ENCODE measurements at places on chromosomes 4 and X.

- DNase-seq, result peak; percentile 21
Observed at GRCh38 chrX:41558531-41558930, 111.4 kb downstream of the NYX start.

- DNase-seq, result no peak
Observed at GRCh38 chrX:148417934-148418333, 82.5 kb upstream of the AFF2 start.

DNA sequence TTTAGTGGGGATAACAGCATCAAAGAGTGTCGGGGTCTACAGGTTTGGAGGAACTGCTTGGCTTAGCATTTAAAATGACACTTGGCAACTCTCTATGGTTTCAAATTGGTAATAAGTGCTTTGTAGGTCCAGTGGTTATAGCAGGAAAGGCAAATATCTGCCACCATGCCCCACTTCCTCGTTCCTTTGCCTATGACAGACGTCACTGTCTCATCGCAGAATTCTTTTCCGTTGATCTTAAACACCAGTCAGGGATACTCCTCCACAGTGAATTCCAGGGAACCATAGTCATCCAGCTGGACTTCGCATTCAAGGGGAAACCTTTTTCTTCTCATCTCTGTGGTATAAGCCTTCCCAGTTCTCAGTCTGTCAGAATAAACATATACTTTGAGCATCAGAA is 319.1 kb downstream of the GPAT3 start:
- no peak for DNase-seq

DNA sequence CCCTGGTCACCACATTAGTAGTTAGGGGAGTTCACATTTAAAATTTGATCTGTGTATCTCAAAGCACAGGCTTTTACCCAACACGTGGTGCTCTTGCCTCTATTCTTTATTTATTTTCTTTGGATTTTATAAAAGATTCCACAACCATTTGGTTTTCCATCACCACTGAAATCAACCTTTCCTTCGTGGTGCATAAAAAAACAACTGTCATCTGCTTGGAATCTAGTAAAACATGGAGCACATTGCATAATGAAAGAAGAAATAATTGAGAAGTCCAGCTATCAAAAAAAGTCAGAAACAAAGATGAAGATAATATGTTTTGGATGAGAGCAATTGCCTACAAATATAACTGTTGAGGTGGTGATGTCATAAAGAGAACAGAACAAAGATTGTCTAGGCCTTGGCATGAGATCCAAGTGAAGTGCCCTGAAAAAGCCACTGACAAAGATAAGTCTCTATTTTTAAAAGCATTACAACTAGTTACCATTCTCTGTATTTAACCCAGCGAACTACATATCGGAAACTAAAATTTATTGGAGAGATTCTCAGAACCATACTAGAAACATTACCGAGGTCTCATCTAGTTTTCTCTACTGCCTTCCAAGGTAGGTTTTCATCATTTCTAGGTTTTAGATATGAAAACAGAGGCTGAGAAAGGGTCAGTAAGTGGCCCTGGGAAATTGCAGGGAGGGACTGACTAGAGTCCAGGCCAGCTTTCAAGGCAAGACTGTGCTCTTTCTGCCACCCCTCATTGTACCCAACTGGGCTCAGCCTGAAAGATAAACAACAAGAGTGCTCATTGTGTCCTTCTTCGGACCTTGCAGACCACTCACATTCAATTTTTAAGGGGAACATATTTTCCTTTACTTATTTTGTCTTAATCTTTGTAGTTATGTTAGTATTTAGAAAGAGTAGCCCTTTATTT is 127.3 kb downstream of the MAD2L1 start:
- no peak for DNase-seq

- no peak for DNase-seq
Observed at GRCh38 chr4:150123087-150123486, 44.8 kb downstream of the DCLK2 start.

DNA sequence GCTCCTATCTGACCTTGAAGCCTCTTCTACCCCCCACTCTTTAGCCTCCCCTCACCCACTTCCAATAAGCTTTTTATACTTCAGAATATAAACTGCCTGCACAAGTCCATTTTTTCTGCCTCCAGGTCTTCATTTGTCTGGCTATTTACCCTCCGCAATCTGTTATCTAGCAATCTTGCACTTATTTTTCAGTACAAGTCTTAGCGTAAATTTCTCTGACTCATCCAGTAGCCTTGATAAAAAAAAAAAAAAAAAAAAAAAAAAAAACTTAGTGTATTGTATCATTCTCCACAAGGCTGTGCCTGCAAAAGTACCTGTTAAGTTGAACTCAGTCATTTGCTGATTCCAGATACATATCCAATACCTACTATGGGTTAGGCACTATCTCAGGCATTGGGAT is 219.5 kb upstream of the DKK2 start:
- DNase-seq, result no peak

DNA sequence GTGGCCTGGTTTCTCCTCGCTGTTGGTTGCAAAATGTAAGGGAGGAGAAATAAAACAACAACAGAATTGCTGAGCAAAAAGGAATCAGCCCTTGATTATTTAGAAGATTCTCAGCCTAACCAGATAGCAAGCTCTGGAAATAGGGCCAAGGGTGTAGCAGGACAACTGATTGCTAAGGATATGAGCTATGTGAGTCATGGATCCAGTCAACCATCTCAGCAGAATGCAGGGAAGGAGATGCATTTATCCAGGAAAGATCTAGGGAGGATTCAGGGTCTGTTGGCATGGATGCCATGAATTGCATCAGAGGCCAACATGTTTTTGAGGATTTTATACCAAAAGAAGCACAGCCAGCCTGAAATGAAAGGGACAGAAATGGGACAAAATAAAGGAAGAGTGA is 2.2 kb upstream of the XAGE3 start:
- no peak for DNase-seq

GRCh38 chr4:102736636-102737549 is 23.9 kb downstream of the MANBA start:
- peak; percentile 8 for DNase-seq

GRCh38 chrX:154056770-154057241 is 37.1 kb upstream of the IRAK1 start:
- no peak for DNase-seq

GRCh38 chr4:51930557-51930956 is 87.6 kb downstream of the DCUN1D4 start:
- DNase-seq, result no peak

DNA sequence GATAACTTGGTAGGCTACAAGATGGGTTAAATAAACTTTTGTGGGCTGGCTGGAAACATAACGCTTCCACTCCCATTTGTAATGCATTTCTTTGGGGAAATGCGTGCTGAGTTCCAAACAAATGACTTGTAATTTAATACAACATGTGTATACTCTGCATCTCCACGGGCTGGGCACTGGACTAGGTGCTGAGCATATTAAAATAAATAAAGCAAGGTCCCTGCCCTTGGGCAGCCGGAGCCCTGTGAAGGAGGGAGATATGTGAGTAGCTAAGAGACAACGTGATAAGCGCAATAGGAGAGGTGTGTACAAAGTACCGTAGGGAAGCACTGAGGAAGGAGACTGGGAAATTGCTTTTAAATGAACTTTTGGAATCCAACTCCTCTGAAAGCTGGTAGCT is 147.2 kb upstream of the RBPJ start:
- DNase-seq, result peak; percentile 92

- DNase-seq, result no peak
Observed at GRCh38 chr4:78691334-78691754, 84.8 kb upstream of the BMP2K start.

- no peak for DNase-seq
Observed at GRCh38 chrX:107272431-107272921, 66.1 kb downstream of the DNAAF6 start.

GRCh38 chr4:147285751-147286150 is 195.1 kb upstream of the EDNRA start:
- no peak for DNase-seq

DNA sequence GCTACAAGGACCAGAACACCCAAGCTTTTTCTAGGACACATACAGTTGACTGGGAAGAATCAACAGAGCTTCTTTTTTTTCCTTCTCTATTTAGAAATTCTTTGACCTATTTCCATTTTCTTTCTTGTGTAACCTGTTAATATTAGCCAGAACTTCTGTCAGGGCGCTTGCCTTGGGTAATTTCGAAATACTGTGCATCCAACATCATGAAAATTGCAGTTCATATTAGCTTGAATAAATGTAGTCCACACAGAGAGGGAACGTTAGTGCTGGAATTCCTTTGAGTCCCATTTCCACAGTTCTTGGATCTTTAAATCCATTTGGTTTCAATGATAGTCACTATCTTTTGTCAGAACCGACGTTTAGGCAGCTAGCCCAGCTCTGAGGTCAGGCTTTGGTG is 141.8 kb downstream of the MXRA5 start:
- no peak for DNase-seq

DNA sequence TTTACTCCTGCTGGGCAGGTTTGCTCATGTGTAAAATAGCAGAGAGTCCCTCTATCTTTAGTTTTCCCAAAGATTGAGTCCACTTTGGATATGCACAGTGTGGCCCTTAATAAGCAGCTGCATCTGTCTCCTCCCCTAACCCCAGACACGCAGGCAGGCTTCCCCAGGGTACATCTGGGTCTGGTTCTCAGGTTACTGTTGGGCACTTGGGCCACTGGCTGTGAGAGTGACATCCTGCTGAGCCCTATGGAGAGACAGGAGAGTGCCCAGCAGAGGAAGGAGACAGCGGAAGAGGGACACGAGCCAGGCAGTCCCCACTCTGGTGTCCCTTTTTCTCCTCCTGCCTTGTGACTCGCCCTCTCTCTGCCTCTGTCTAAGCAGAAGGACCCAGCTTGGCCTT is 16.0 kb downstream of the XK start:
- DNase-seq, result peak; percentile 30

DNA sequence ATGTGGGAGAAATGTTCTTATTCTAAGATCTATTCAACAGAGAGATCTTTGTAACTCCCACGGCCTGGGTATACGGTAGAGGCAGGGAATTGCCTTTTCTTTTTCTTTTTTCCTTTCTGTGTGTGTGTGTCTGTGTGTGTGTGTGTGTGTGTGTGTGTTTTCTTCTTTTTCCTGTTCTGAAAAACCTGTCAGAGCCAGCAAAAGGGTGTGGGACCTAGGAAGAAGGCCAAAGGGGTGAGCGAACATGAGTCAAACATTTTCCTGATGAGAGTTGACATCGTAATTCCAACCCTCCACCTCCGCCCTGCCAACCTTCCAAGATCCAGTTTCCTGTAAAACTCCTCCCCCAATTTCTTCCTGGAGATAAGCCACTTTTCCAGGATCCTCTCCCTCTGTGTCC is 2.8 kb upstream of the CHIC2 start:
- DNase-seq, result no peak

GRCh38 chr4:40238700-40239548 is 42.1 kb downstream of the RHOH start:
- no peak for DNase-seq

DNA sequence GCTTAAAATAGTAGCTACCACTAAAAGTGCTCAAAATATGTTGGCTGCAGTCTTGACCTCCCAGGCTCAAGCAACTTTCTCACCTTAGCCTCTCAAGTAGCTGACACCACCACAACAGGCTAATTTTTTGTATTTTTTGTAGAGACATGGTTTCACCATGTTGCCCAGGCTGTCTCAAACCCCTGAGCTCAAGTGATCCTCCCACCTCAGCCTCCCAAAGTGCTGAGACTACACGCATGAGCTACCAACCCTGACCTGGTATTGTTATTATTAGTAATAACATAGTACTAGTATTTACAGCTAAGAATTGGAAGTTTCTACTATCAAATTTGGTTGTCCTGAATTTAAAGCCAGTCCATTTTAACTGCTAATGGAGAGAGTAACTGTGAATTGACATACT is 18.0 kb downstream of the STAP1 start:
- no peak for DNase-seq

GRCh38 chr4:42995343-42995944 is 102.9 kb downstream of the GRXCR1 start:
- DNase-seq, result peak; percentile 52

DNA sequence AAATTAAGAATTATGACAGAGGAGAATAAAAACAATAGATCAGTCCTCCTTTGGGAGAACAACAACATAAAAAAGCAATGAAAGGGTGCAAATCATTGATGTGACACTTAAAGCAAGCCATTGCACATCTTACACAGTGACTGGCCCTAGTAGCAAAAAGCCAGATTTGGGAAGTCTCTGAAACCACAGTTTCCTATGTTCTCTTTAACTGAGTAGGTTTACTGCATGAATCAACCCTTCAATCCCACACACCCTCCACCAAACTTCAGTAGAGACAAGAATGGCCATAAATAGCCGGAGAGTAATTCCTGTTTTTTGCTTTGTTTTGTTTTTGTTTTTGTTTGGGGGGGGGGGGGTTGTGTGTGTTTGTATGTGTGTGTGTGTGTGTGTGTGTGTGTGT is 180.8 kb downstream of the VEGFC start:
- DNase-seq, result no peak

DNA sequence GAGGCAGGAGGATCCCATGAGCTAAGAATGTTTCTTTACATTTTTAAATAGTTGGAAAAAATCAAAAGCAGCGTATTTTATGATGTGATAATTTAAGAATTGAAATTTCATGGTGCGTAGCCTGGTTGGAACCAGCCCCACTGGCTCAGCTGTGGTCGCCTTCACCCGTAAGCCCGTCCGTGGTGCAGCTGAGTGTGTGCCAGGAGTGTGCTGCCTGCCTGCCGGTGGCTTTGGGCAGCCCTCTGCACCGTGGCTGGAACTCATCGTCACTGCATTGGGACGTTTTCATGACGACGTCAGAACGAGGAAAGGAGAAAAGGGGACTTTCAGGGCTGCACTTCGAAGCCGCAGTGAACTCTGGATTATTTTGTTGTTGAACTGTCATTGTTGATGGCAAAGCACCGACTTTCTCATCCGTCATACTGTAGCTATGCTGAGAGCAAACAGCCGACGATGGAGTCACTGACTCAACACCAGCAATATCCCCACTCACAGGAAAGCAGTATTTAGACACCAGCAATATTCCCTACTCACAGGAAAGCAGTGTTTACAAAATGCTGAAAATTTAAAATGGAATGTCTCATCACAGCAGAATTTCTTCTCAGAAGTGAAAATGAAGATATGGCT is 35.1 kb downstream of the PCGF3 start:
- DNase-seq, result no peak

- DNase-seq, result no peak
Observed at GRCh38 chr4:55051532-55051931, 73.9 kb downstream of the KDR start.

GRCh38 chrX:15465347-15465746 is 27.8 kb downstream of the PIR start:
- no peak for DNase-seq

GRCh38 chrX:69236641-69237040 is 71.4 kb upstream of the PJA1 start:
- no peak for DNase-seq
